ENCODE measurements at places on chromosomes 6 and 20. TPM values are rescaled to one million over a fixed set of nuclear protein-coding genes. Genes with fewer than 3 reads are reported as not detected.

- no peaks in the 10 kb centered on the region for H3K27me3 ChIP-seq
- H3K27ac ChIP-seq, result no peak overlapping the region
- H3K36me3 ChIP-seq, result no peaks in the 10 kb centered on the region
- no peak for DNase-seq
- H3K4me1 ChIP-seq, result peaks cover 53% of the 10 kb centered on the region
- H3K4me3 ChIP-seq, result no peak overlapping the region
Measured at GRCh38 chr6:148874698-148875293, 128.0 kb downstream of the UST start.

ULBP2 gene
- not detected for polyA plus RNA-seq

DNA sequence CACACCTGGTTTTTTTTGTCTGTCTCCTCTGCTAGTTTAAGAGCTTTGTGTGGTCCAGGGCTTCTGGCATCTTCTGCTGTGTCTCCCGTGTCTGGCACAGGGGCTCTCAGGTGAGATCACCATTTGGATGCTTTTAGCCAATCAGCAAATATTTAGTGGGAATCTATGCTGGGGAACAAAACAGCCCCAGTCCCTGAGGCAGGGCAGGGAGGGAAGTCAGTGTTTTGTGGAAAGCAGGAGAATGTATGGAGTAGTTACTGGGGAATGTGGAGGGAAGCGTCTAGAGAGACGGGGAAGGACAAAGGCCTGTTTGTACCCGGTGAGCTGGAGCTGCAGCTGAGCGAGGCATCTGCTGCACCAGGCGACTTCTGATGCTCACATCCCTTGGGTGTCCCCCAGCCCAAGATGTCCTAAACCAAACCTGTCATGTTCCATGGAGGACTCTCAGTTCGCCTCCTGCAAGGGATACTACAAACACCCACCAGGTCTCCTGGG, 49.3 kb upstream of the NNAT start:
- H3K4me3 ChIP-seq, result no peak overlapping the region
- peaks cover 40% of the 10 kb centered on the region for H3K27me3 ChIP-seq
- no peaks in the 10 kb centered on the region for H3K36me3 ChIP-seq
- no peak for DNase-seq
- H3K27ac ChIP-seq, result no peak overlapping the region

DNA sequence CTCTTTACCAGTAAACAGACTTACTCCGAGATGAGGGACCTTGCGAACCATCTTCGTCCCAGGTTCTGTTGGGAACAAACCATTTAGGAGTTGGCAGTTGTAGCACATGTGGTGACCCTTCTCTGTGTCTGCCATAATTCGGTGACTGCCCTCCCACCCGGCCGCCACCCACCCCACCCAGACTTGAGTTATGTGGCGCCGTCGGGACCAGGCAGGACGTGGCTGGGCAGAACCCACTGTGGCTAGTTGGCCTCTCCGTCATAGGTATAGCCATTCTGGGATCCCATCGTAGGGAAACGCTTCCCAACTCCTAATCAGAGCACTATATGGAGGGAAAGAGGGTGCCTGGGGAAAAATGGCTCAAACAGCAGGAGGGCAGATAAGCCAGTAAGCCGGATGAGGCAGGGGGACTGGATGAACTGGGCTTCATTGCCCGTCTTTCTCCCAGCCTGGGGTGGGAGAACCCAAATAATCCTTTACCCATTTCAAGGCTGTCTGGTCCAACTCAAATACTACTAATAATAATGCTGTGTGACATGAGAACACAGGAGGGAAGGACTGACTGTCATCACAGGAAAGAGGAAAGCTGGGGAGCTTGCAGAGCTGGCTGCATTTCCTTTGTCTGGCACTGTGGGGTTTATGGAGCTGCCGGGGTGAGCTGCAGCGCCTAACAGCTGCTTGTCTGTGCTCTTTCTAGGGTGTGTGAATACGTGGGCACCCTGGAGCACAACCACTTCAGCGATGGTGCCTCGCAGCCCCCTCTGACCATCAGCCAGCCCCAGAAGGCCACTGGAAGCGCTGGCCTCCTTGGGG, 73.0 kb upstream of the PBOV1 start:
- no peak overlapping the region for H3K4me3 ChIP-seq
- no peak overlapping the region for H3K27ac ChIP-seq
- peaks cover 5% of the 10 kb centered on the region for H3K4me1 ChIP-seq
- peaks cover 15% of the 10 kb centered on the region for H3K27me3 ChIP-seq
- DNase-seq, result no peak
- H3K36me3 ChIP-seq, result no peaks in the 10 kb centered on the region

TSHZ2 gene
- not detected for polyA plus RNA-seq

- H3K27me3 ChIP-seq, result no peaks in the 10 kb centered on the region
- no peak overlapping the region for H3K4me3 ChIP-seq
- H3K4me1 ChIP-seq, result peaks cover 35% of the 10 kb centered on the region
- DNase-seq, result no peak
- H3K27ac ChIP-seq, result peak overlapping the region; percentile 88
- H3K36me3 ChIP-seq, result peaks cover 19% of the 10 kb centered on the region
Measured at GRCh38 chr6:132820629-132821381, 6.4 kb downstream of the RPS12 start.

GRCh38 chr20:49775229-49775693, 37.4 kb upstream of the SLC9A8 start:
- no peak for DNase-seq
- H3K27me3 ChIP-seq, result no peaks in the 10 kb centered on the region
- no peaks in the 10 kb centered on the region for H3K36me3 ChIP-seq
- no peak overlapping the region for H3K4me3 ChIP-seq
- H3K4me1 ChIP-seq, result no peaks in the 10 kb centered on the region

GRCh38 chr6:4554645-4555044, 221.6 kb upstream of the CDYL start:
- H3K36me3 ChIP-seq, result no peaks in the 10 kb centered on the region
- DNase-seq, result no peak
- H3K27me3 ChIP-seq, result peaks cover 20% of the 10 kb centered on the region
- no peaks in the 10 kb centered on the region for H3K4me1 ChIP-seq
- H3K4me3 ChIP-seq, result no peak overlapping the region

DNA sequence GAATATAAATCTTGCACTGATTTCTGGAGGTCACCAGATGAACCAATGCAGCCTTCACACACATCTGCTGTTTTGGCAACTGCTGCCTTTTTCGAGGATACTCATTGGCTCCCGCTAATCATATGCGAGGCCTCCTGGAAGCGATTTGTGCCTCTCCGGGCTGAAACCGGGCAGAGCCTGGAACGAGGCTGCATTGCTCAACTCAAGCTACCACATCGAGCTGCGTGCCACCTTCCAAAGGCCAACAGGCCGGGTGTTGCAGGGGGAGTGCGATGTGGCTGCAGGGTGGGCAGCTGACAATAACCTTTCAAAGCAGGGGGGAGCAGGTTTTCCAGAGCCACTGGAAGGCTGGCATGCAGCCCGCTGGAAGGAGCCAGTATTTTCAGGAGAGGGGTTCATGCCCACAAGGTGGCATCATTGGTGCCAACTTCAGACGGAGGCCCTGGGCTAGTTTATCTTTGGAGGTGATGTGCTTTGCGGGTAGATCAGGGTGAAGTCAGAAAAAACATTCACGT, 122.6 kb upstream of the IFNGR1 start:
- H3K4me1 ChIP-seq, result peaks cover 14% of the 10 kb centered on the region
- peak; percentile 23 for DNase-seq
- peak overlapping the region; percentile 47 for H3K4me3 ChIP-seq
- no peaks in the 10 kb centered on the region for H3K36me3 ChIP-seq

VWA7 gene
- not detected for polyA plus RNA-seq

- no peak overlapping the region for H3K4me3 ChIP-seq
- H3K27ac ChIP-seq, result no peak overlapping the region
- DNase-seq, result no peak
- peaks cover 7% of the 10 kb centered on the region for H3K4me1 ChIP-seq
Measured at GRCh38 chr6:82237013-82237412, 10.5 kb downstream of the IBTK start.

DNA sequence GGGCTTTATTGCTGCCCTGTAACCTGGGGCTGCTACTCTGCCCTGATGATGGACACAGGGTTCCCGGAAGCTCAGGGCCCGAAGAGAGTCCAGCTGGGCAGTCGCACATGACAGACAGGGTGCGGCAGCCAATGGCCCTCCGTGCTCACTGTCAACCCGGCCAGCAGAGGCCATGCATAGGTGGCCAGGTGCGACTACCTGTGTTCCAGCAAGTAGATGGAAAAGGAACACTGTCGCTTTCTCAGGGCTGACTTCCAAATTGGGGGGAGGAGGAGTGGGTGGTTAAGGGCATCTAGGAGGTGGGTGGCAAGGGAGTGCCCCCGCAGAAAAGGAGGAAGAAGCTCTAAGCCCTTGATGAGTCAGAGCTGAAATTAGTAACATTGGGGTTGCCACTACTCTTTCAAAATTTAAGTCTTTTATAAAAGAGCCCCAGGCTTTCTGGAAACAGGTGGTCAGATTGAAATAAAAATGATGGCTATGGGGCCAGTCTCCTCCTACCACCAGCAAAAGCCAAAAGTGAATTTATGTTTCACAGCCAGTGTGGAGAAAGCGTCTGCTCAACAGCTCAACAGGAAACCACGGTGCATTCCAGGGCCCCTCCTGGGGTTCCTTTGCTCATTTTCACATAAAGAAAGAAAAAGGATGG, 2.3 kb upstream of the RAMACL start:
- peak overlapping the region; percentile 92 for H3K4me3 ChIP-seq
- H3K36me3 ChIP-seq, result no peaks in the 10 kb centered on the region
- peak overlapping the region; percentile 81 for H3K27ac ChIP-seq
- H3K4me1 ChIP-seq, result peaks cover 36% of the 10 kb centered on the region
- peak; percentile 19 for DNase-seq

All from naive B cell (primary cell).